GM23338 (cell line): ENCODE measurements at places on chromosomes 11 and 22.
A peak's percentile ranks its signal among the peaks of the same experiment; 100 is the strongest.

- no peak for DNase-seq
Observed at GRCh38 chr22:39382410-39382809, 17.2 kb upstream of the TAB1 start.

GRCh38 chr22:41768430-41768829 lies 32.0 kb upstream of the CCDC134 start:
- DNase-seq, result no peak

DNA sequence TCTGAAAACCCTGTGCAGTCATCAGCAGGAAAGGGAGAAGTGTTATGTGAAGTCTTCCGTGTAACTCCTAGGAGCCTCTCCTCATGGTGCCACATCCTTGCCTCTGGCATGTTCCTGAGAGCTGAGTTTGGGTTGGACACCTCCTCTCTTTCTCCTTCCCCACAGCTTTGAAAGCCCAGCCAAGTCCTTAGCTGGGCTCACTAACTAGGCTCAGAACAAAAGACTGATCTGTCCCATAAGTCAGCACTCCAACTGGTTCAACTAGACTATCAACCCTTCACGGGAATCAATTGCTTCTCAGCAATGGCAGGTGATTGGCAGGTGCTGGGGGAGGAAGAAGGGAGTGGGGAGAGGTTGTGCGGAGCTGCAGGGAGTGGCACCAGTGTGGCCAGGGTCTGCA lies 509.9 kb upstream of the B3GAT1 start:
- no peak for DNase-seq

- no peak for DNase-seq
Observed at GRCh38 chr11:31972623-31973022, 118.3 kb upstream of the RCN1 start.

DNA sequence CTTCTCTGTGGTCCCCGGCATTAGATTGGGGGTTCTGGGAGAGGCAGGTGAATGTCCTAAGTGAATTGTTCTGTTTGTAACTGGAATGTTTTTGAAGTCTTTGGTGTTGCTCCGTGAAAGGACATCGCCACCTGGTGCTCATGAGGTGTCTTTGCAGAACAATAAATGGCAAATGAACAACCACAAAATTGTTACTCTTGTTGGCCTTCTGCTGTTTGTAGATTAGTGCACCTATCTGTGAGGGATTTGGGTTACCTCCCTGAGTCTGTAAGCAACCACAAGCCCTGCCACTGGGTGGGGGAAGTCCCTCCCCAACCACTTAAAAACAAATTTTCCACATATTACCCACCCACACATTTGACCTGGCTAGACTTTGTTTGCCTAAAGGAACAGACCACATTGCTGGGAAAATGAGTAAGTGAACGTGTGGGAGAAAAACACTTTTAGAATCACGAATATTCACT lies 4.7 kb downstream of the MPEG1 start:
- peak; percentile 81 for DNase-seq

DNA sequence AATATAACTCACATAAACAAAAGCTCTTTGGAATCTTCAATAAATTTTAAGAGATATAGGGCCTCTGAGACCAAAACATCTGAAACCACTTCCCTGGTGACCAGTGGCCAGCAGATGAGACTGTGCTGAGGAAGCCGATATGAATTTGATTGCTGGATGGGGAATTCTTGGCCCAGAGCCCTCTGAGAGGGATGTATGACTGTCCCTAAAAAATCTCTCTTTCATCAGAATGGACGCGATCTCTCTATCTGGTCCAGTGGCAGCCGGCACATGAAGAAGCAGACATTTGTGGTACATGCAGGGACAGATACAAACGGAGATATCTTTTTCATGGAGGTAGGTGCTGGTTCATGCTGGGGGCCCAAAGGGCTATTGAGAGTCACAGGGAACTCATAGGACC lies 37.5 kb downstream of the MYBPC3 start:
- no peak for DNase-seq

GRCh38 chr22:28819253-28820096 lies 19.1 kb upstream of the XBP1 start:
- DNase-seq, result no peak

DNA sequence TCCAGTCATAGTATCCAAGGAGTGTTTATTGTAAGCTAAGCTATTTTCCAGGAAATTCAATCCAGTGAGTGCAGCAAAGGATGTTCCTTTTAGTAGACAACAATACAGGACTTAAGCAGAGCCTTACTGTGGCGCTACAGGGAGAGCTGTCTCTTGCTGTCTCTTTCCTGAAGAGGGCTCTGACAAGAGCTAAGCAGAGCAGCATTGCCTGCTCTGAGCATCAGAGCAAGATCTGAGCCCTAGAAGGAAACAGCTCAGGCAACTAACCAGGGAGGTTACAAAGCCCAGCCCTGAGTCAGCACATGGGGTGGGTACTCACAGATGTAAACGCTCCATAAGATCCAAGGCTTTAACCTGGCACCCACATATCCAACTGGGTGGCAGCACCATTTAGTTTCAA lies 8.0 kb downstream of the LAYN start:
- DNase-seq, result no peak

- no peak for DNase-seq
Observed at GRCh38 chr11:87259736-87260135, 222.0 kb downstream of the TMEM135 start.

GRCh38 chr22:31122532-31123291 lies at the start of gene INPP5J:
Gene INPP5J, plus strand, starts transcription at chr22:31122966. Its CDS starts 49 bp downstream, at chr22:31123015.
- DNase-seq, result peak; percentile 80

DNA sequence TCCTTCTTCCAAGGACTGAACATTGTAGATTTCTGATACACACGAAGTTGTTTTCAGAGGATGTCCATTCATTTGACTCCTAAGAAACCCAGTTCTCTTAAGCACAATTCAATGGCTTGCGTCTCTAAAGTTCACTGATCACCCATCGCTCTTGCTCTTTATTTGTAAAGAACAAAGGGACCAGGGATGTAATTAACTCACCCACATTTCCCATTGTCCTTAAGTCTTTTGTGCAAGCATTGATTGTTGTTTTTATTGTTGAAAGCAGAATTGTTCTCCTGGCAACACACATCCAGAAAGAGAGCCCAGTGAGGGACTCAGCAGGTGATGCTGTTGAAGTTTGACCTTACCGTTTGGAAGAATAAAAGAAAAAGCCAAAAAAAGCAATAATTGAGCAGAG lies 59.2 kb downstream of the SPON1 start:
- DNase-seq, result no peak
